ENCODE measurements at places on chromosomes 7 and 10.

GRCh38 chr10:62803724-62804355 is 680 bp upstream of the ADO start:
- DNase-seq, result peak; percentile 25

DNA sequence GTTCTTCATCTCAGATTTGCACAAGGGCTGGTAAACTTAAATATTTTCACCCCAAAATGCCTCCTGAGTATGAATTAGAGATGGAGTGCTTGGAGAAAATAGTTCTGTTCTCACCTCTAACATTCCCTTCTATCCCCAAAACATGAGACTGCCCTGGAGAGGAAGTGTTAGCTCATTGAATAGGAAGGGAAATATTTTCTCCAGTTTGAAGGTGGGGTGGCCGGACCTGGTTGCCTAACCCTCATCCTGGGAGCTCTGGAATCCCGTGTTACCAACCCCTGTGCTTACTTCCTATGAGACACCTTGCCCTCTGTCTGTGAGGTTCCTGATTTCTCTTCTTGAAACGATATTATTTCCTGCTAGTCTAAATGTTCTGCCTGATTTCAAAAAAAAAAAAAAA is 779 bp downstream of the IFIT2 start:
- no peak for DNase-seq

GRCh38 chr10:44956226-44956625 is 3.4 kb upstream of the RASSF4 start:
- no peak for DNase-seq

GRCh38 chr7:159004411-159004810 is 140.3 kb downstream of the VIPR2 start:
- DNase-seq, result no peak

GRCh38 chr7:100604028-100604975 is 2.1 kb downstream of the PCOLCE start:
- peak; percentile 50 for DNase-seq

Data from amniotic epithelial cell (primary cell).